ENCODE measurements at places on chromosomes 4 and X.
A peak's percentile ranks its signal among the peaks of the same experiment; 100 is the strongest.

- DNase-seq, result peak; percentile 58
These were observed 352.9 kb downstream of the RAPGEF2 start for GRCh38 chr4:159455675-159456237.

GRCh38 chr4:151223465-151223864 is 53.5 kb upstream of the PRSS48 start:
- no peak for DNase-seq

GRCh38 chr4:94141001-94141400 is 66.7 kb upstream of the SMARCAD1 start:
- DNase-seq, result no peak

- DNase-seq, result no peak
These were observed 91.7 kb downstream of the SLC10A6 start for GRCh38 chr4:86757468-86757867.

GRCh38 chr4:6058531-6059374 is 40.5 kb upstream of the C4orf50 start:
- DNase-seq, result no peak

GRCh38 chr4:288891-289290 is 16.4 kb downstream of the ZNF732 start:
- DNase-seq, result peak; percentile 1

DNA sequence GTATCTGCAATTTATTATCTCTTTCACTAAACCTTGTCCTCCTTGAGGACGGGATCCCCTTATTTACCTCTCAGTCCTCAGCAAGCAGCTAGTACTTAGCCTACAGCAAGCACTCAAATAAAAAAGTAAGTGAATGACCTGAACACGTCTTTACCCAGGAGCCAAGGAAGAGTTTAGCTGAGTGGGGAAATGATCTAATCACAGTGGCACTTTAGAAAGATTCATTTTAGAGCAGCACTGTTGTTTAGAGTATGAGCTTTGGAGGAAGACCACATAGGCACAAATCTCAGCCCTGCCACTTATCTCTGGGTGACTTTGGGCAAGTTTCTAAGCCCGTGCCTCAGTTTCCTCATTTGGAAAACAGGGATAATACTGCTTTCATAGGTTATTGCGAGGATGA is 2.7 kb downstream of the FAM120C start:
- peak; percentile 35 for DNase-seq

- no peak for DNase-seq
These were observed 155.5 kb upstream of the MXRA5 start for GRCh38 chrX:3501833-3502535.

DNA sequence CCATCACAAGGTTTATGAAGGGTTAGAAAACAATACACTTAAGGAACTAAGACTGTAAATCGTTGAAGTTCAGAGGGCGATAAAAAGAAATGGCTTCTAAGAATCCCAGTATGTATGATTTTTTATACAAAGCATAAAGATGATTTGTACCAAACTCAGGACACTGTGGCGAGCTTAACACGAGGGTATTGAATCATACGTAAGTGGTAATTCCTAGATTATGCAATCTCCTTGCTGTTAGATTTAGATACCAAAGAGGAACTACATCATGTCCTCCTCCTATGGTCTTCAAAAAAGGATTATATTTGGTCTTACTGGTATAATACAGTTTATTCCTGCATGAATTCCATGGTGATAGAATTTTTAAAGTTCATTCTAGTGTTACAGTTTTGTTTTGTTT is 23.9 kb downstream of the NFKB1 start:
- peak; percentile 72 for DNase-seq

GRCh38 chrX:42463706-42464490 is 314.1 kb downstream of the PPP1R2C start:
- no peak for DNase-seq

- DNase-seq, result no peak
These were observed 18.7 kb downstream of the ZFYVE28 start for GRCh38 chr4:2399631-2400190.

- DNase-seq, result no peak
These were observed 16.5 kb downstream of the TKTL1 start for GRCh38 chrX:154312116-154312515.

- DNase-seq, result no peak
These were observed 7.0 kb downstream of the APLN start for GRCh38 chrX:129647418-129648410.

DNA sequence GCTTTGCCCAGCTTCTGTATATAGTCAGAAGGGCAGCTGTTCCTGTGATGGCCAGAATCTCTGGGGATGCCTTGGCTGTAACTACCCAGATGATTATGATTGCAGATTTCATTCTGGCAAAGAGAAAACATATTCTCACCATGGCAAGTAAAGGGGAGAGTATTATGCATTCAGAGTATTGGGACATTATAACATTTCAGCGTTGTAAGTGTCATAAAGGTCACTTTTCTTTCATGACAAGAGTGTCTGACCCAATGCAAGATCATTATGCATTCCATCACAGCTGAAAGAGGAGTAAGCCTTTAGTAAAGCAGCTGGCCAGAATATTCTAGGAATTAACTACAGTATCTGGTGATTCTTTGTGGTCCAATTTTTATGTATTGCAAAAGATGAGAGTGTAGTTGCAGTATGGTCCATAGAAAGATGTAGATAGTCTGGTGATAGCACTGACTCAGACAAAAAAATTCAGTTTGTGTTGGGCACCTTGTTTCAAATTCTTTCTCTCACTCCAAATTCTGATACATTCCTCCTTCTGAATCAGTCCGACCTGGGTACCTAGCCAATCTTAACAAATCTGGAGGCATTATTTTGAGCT is 2366.3 kb downstream of the PCDH7 start:
- peak; percentile 57 for DNase-seq

GRCh38 chr4:53779025-53779424 is 187.7 kb upstream of the LNX1 start:
- DNase-seq, result peak; percentile 88

GRCh38 chr4:76736414-76736813 is 161.5 kb downstream of the SOWAHB start:
- peak; percentile 61 for DNase-seq

DNA sequence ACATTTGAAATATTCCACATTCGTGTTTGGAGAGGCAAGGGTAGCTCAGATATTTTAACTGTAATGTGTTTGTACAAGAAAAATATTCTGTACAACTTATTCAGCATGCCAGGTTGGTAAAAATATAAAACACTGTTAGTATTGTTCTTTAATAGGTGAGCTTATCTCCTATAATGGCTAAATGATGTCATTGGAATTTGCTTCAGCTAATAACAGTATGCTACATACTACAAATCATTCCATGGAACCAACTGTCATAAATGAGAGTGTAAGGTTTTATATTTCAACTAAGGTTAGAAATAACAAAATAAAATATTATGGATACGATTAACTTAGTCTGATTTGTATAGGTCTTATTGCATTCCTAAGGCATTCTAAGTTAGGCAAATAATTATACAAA is 206.6 kb downstream of the ADGRL3 start:
- no peak for DNase-seq

- DNase-seq, result no peak
These were observed 30.7 kb upstream of the AREG start for GRCh38 chr4:74414149-74414809.

DNA sequence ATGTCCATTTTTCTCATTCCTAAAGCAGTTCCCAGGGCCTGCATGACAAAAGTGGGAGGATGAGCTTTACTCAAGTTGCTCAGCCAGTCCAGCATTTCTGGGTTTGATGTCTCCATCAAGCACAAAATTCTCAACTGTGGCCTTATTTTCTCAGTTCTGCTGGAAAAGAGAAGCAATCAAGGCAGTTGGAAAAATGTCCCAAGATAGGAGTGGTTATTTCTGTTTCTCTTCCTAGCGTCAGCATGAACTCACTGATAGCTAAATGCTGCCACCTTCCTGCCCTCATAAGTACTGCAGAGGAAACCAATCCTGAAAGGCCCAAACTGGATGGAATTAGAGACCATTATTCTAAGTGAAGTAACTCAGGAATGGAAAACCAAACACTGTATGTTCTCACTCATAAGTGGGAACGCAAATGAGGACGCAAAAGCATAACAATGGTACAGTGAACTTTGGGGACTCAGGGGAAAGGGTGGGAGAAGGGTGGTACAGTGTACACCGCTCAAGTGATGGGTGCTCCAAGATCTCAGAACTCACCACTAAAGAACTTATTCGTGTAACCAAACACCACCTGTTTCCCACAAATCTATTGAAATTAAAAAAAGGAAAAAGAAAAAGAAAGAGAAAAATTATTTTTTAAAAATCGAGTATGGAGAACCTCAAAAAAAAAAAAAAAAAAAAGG is 29.6 kb downstream of the ADH7 start:
- DNase-seq, result peak; percentile 90

DNA sequence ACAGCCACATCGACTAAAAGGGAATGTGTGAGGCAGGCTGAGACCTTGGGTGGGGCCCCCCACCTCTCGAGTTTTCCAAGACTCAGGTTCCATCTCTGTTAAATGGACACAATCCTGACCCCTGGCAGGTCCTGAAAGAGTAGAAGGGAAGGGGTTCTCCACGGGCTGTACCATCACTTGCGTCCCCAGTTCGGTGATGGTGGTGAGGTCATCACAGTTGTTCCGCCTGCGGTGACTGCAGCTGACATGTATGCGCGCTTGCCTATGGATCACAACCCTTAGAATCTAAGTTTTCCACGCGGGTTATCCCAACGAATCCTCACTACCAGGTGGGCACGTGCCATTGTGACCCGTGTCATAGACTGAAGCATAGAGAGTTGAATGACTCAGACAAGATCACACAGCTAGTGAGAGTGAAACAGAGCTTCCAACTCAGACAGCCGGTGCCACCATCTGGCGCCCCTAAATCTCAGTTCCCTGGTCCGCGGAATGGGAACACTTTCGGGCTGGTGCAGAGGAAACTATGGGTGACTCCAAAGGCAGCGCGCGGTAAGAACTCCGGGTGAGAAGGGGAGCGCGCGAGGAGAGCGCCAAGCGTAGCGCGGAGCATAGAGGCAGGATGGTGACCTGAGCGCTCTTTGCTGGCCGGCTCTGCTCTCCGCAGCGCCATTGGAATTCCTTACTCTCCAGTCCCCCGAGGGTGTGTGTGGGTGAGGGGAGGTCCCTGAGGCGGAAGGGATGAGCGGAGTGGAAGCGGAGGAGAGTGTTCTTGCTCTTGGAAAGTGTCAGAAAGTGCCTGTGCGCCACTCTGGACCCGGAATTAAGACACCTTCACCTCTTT is 10.5 kb downstream of the MSX1 start:
- no peak for DNase-seq

GRCh38 chrX:69142788-69143469 is 22.3 kb downstream of the PJA1 start:
- no peak for DNase-seq

GRCh38 chr4:110046588-110047049 is 133.9 kb downstream of the EGF start:
- DNase-seq, result no peak

DNA sequence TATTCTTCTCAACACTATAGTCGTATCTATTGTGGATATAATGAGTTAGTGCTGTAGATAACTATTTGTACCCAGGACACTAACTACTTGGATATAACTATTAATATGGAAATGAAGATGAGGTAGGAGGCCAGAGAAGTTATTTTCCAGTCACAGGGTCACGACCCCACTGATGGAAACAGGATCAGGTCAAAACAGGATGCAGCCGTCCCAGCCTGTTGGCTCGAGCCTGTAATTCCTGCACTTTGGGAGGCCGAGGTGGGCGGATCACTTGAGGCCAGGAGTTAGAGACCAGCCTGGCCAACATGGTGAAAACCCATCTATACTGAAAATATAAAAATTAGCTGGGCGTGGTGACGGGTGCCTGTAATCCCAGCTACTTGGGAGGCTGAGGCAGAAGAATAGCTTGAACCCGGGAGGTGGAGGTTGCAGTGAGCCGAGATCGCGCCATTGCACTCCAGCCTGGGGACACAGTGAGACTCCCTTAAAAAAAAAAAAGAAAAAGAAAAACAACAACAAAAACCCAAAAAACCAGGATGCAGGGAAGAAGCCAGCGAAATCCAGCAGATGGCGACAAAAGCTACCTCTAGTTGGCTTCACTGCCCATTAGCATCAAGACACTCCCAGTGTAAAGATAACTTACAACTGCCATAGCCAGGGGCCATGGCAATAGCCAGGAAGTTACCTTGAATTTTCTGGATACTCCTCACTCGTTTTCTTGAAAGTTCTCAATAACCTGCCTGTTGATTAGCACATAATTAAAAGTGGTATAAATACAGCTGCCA is 37.9 kb upstream of the NKAP start:
- DNase-seq, result peak; percentile 40

All from fibroblast of pulmonary artery (primary cell).